Hematopoietic multipotent progenitor cell treated with erythropoietin and hydrocortisone succinate and interleukin-3 and kit ligand, for 8 days (in vitro differentiated cells): ENCODE measurements at places on chromosomes 5 and 9.

GRCh38 chr5:39698838-39699560 is 274.2 kb upstream of the DAB2 start:
- no peak for DNase-seq

- peak; percentile 6 for DNase-seq
Observed at GRCh38 chr5:152271420-152271819, 133.7 kb downstream of the NMUR2 start.

DNA sequence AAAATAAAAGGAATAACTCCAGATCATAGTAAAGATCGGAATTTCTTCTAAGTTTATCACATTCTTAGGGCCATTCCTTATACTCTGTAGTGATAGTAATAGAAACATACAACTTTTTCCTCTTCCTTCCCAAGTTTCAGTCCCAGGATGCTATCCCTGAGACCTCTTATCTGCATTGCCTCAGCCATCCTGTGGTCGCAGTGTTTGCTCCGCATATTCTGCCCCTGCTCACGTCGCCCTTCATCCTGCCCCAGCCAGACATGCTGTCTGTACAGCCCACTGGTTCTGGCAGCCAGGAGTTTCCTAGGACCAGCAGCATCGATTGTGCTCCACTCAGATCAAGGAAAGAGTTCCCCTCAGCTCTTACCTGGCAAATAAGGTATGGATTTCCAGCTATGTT is 132.7 kb upstream of the ERCC6L2 start:
- DNase-seq = no peak

- DNase-seq = no peak
Observed at GRCh38 chr9:125436613-125437443, 175.2 kb downstream of the GAPVD1 start.
